Stimulated activated CD4-positive, alpha-beta T cell treated with anti-CD3 and anti-CD28 coated beads, Interleukin-2, amount 100 ng/mL, for 4 hours (primary cell): ENCODE measurements at places on chromosomes 3 and 15.

- no peak for DNase-seq
These were observed 228.3 kb downstream of the ABHD5 start for GRCh38 chr3:43919029-43919428.

DNA sequence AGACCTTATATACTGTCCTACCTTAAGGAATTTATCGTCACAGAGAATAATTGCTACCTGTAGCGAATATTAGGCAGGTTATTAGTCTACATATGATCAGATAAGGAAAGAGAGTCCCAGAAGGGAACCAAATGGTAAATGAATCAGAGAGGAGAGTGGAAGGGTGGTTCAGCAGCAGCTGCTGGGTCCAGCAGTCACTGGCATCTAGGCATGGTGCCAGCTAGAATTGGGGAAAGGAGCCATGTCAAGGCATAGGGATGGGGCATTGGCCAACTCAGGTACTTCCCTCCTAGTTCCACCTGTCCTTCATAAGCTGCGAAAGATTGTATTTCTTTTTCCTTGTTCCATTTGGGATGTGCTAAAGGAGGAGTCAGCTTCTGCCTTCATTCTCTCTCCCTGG lies 23.4 kb downstream of the HACD3 start:
- no peak for DNase-seq

GRCh38 chr3:38555926-38556325 lies 59.8 kb downstream of the EXOG start:
- no peak for DNase-seq

DNA sequence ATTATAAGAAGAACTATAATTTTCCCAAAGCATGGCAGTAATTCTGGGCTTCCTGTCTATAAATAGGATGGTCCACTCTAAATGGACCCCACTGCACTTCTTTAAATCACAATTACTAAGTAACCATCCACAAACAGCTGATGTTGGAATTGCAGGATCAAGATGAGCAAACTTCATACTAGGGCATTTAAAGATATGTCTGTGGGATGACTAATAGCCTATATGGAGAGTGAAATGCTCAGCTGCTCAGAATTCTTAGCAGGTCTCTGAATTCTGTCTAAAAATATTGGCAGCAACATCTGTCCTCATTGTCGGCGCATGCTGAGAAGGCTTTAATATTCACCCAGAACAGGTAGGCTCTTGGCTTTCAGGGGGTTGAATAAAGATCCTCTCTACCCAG lies 140.4 kb downstream of the SATB1 start:
- no peak for DNase-seq
